ENCODE measurements at places on chromosomes 3 and 15.

- DNase-seq, result no peak
These were observed 3.1 kb upstream of the LARP6 start for GRCh38 chr15:70856884-70857561.

GRCh38 chr15:84817466-84818081, 418 bp downstream of the ALPK3 start:
- no peak for DNase-seq

DNA sequence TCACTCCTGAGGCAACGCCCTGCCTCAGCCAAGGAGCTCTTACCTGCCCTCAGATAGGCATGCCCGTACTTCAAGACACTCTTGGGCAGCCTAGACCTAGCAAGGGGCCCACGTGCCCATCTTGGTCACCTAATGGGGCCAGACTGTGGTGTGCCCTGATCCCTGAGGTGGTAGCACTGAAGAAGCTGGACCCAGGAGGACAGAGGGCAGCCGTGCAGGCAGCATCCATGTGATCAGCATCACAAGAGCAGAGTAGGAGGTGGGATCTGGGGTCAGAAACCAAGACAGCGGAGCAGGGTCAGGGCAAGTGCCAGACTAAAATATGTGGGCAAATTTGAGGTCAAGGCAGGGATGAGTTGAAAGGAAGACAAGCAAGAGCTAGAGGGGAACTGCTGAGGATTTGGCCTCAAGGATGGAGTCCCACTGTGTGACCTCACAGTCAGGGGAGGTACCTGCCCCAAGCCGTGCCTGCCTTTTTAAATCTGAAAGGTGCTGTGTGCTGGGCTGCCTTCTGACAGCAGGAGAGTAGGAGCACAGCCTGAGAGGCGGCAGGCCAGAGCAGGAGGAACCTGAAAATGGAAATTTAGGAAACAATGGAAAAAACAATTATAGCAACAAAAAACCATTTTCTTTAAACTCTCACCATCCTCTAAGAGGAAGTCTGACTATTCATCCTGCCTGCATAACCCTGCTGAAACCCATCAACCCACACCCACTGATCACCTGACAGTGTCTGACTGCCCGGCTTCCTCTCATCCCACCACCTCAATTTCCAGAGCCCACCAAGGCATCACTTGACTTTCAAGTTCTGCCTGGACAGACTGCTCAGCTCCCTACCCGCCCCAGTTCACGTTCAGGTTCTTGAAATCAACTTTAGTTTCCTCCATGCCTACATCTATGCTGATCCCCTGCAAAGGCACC, 7.3 kb downstream of the ZBTB38 start:
- no peak for DNase-seq

GRCh38 chr3:170737498-170738162, 132.4 kb downstream of the RPL22L1 start:
- no peak for DNase-seq

DNA sequence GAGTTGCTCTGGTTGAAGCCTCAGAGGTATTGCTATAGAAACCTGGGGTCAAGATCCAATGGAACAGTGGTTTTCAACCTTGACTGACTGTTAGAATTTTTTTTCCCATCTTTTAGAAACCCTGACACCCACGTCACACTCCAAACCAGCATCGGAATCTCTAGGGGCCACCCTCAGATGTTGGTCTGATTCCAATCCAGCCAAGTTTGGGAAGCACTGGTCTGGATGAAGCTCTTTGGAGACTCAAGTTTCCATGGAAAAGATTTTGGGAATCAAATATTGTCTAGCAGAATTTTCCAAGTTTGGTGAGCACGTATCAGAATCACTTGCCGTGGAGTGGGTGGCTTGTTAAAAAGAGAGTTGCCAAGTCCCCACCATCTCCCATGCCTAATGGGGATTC, 103.8 kb downstream of the THSD4 start:
- no peak for DNase-seq

GRCh38 chr3:124246376-124246775, 254.5 kb upstream of the ROPN1 start:
- no peak for DNase-seq

DNA sequence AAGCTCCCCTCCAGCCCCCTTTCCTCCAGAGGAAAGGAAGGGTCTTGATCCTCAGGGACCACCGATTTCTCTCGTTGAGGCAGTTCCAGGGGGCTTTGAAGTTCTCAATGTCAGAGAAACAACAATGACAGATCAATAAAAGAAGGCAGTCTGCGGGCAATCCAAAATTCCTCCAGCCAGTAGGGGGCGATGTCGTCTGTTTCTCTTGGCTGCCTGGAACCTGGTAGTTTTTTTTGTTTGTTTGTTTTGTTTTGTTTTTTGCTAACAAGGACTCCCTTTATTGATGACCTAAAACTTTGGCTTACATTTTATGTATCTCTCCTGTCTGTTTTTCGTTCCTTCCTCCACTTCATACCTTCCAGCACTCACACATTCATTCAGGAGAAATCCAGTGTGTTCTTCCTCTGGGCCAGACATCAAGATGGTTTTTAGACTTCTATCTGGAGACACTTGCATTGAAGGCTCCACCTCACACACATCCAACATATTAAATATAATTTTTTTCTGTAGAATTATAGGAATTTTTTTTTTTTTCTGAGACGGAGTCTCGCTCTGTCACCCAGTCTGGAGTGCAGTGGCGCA, 276.6 kb downstream of the RPLP1 start:
- no peak for DNase-seq

Data from SK-N-DZ (cell line).